ENCODE measurements at places on chromosomes 3 and 15. TPM values are rescaled to one million over a fixed set of nuclear protein-coding genes. Genes with fewer than 3 reads are reported as not detected.
A peak's percentile ranks its signal among the peaks of the same experiment; 100 is the strongest.

DNA sequence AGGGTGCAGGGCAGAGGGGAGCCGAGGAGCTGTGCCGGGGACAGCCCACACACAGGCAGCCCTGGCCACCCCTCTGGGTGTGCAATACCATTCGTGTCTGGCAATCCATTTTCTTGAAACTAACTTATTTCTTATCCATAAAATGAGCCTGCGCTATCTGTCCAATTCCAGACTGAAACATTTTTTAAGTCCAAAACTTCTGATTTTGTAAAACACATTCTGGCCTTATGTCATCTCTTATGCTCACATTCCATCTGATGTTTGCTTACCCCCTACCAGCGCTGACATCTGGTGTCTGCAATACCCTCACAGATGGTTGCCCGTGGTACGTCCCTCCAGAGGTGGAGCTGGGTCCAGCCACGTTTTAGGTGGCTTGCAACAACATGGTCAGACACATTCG lies 31.8 kb downstream of the PCSK6 start:
- no peak for DNase-seq

DNA sequence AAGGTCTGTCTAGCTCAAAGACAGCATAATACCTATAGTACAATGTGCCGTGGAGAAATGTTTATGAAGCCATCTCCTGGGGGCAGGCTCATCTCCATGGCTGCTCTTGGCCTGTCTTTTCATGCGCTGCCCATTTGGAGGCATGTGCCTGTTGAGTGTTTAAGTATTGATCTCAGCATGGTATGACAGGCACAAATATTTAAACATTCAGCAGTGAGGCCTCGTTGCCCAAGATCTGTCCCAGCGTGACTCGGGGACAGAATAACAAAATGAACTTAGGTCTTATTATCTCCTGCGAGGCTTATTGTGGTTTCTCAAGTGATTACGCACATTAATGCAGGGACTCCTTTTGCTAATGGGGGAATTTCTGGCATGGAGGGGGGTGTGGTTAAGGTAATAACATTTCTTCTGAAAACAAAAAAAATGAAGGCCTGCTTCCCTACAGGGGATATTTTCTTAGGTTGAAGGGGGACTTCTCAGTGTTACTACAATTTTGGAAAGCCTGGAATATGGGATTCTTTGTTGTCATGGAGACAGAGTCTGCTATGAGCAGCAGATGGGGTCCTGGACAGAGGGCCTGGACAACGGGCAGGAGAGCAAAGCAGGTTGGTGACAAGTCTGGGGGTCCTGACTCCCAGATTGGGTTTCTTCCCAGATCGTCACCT lies 4.4 kb upstream of the SLC6A1 start:
- no peak for DNase-seq

SNRPN gene
- 101 TPM for total RNA-seq

- DNase-seq, result no peak
Observed at GRCh38 chr15:60744826-60745460, 266.0 kb upstream of the ICE2 start.

SLC6A1 gene
- total RNA-seq, result 0.78 TPM

DNA sequence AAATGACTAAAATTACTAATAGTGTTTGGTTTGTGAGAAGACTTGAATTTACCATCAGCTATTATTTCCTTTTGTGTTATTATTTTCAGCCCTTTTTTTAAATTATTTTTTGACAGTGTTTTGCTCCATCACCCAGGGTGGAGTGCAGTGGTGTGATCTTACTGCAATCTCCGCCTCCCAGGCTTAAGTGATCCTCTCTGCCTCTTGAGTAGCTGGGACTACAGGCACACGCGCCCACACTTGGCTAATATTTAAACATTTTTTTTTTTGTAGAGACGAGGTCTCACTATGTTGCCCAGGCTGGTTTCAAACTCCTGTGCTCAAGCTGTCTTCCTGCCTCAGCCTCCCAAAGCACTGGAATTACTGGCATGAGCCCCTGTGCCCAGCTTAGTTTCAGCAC lies 31.7 kb upstream of the UTS2B start:
- DNase-seq, result no peak

DNA sequence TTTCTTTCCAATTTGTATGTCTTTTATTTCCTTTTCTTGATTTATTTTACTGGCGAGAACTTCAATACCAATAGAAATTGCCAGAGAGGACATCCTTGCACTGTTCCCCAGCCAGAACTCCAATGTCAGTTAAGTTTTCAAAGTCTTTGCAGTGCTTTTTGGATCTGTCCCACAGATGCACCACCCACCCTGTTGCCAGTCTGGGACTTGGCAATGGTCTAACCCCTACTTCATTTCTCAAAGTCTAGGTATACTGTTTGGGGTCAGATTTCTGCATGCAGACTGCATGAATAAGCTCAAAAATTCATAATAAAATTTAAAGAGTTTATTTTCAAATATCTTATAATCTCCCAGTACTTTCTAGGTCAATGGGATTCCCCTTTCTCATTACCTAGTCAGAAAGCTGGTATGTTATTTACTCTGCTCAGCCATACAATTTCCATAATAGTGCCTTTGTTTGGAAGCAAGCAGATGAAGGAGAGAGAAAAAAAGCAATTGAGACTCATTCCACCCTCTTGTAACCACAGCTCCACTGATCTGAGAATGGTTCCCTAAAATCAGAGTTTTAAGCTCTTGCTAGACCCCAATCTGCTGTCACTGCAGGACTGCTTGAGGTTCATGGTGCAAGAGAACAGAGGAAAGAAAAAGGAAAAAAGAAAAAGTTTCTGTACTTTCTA lies 125.9 kb upstream of the PLXND1 start:
- no peak for DNase-seq

SLC9A9 gene
- 14.5 TPM for total RNA-seq

DNA sequence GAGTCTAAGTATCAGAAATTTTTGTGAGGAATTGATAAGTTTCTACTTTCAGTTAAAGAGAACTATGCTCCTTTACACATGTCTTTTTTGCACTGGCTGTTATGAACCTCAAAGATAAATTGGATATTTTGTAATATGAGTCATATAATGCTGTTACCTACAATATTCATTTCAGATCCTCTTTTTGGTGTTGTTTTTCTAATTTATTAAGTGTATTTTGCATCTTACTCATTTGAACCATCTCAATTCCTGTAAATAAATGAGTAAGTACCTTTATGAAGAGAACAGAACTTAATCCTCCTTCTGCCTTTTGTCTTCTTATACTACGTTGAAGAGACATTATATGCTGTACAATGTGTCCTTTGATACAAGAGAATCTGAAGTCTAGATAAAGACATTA lies 74.4 kb downstream of the ZIC1 start:
- no peak for DNase-seq

DNA sequence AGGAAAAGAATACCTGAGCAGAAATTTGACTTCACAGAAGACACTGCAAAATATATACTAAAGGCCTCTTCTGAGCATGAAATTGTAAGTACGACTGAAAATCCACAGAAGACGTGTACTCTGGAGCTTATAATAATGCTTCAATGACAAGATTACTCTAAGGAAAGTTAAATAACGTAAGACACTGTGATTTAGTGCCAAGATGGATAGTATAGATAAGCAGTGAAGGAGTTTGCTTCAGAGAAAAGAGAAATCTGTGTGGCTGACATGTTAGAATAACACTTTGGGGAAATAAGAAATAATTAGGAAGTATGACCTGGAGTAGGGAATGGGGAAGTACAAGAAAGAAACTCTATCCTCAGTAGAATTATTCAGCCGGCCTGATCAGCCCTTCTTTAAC lies 28.9 kb downstream of the ALDH1A2 start:
- no peak for DNase-seq

MASP1 gene
- 0.97 TPM for total RNA-seq

GRCh38 chr3:105553851-105554250 lies 187.1 kb downstream of the ALCAM start:
- DNase-seq, result no peak

MORC1 gene
- not detected for total RNA-seq

P2RY14 gene
- total RNA-seq, result 14.2 TPM

- DNase-seq, result no peak
Observed at GRCh38 chr3:166721466-166721865, 658.6 kb downstream of the ZBBX start.

MME gene
- 5.5 TPM for total RNA-seq

CCDC54 gene
- total RNA-seq, result not detected

DNA sequence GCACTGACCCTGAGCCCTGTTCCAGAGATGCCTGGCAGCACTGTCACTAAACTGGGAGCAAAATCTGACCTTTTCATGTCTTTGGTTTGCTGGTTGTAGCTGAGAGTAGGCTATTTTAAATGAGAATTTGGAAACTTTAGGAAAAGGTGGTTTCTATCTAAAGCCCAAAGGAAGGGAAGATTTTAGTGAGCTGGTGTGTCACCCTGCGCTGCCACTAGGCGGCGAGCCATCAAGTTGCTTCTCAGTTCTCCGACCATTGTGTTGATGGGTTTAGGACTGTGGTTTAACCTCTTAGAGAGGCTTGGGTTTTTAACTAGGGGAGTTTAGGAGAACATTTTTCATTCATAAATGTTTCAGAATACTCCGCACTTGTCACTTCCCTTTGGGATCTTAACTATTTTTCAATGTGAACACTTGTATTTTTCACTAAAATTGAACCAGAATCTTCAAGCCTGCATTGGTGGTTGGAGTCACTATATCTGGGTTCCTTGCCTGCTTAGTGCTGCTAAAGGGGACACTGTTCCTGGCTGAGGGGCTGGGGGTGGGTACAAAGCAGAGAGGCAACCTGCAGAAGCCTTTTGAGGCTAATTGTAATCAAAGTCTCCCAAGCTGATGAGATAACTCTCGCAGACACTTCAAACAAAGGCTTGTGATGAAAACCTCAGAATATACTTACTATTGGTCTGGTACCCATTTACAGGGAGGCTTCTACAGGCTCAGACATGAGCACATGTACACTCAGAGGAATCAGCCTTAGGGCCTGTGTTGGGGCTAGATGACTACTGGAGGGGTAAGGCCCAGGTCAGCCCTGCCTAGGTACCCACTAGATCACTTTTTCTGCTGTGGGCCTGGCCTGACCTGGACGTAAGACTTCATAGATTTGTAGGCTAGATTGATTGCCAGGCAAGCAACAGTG lies 16.8 kb downstream of the EXOSC7 start:
- no peak for DNase-seq

DNA sequence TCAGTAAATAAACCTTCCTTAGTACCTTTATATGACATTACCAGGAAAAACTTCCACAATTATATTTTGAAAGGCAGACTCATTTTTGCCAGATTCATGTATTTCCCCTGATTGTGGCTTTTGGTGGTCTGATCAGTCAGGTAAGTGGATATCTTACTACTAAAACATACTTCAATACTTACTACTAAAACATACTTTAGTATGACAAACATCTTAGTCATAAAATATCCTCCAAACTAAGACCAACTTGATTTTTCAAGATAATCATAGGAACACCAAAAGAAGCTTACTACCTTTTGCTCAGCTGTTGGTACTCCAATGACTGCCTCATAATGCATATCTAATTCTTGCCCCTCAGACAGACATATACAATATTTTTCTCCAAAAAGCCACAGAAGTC lies 9.3 kb downstream of the TJP1 start:
- DNase-seq, result no peak

GRCh38 chr3:170477395-170477794 lies 58.7 kb downstream of the CLDN11 start:
- DNase-seq, result no peak

DNA sequence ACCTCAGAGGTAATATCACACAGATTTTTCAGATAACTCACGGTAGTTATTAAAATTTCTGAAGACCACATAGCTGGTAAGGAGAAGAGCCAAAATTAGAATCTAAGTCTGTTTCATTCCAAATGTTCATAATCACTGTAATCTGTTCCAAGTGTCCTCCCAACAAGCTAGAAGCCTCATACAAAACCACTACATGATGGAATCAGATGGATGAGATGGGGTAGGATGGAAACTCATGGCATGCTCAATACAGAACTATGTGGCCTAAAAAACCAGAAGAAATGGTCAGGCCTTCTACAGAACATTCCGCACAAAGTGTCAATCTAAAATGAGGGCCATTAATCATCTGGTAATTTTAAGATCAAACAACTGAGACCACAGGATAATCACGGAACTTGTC lies 91.8 kb downstream of the THBS1 start:
- DNase-seq, result no peak

- DNase-seq, result no peak
Observed at GRCh38 chr3:15206662-15207576, 873 bp downstream of the CAPN7 start.

MYNN gene
- total RNA-seq, result 15.7 TPM

DNA sequence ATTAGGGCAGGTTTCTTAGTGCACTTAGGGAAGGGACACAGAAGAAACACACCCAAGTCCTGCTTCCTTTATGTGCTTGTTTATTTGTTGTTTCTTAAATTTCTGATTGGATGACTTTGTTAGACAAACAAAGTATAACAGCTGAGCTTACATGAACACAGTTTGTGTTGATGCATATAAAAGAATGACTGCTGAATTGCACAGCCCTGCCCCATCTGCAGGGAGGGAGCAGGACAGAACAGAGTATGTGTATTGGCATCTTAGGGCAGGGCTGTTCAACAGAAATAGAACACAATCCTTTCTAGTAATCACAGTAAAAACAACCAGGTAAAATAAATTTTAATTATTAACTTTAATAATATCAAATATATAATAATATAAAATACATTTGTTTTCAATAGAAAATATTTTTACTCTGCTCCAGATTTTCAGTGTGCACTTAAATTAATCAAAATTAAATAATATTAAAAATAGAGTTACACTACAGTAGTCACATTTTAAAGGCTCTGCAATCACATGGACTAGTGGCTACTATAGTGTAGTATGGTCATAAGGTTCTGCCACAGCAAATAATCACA lies 198.4 kb downstream of the ZNF621 start:
- DNase-seq, result no peak

- DNase-seq, result no peak
Observed at GRCh38 chr3:49244581-49245205, 32.3 kb downstream of the C3orf62 start.

DNA sequence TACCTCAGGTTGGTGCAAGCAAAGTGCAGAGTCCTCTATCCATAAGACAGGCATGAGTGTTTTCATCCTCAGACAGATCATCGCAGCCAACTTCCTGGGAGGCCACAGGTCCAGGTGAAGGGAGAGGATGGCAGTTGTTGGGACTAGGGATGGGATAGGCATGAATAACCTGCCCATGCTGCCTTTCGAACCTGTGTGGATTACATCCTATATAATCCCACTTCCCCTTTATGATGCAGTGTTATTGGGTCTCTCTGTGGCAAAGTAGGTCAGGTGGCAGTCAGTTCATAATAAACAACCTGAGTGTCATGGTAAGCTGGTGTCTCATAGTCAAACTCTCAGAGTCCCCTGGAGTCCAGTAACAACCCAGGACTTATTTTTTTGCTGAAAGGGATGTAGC lies 40.4 kb downstream of the CCR3 start:
- DNase-seq, result peak; percentile 79

DNA sequence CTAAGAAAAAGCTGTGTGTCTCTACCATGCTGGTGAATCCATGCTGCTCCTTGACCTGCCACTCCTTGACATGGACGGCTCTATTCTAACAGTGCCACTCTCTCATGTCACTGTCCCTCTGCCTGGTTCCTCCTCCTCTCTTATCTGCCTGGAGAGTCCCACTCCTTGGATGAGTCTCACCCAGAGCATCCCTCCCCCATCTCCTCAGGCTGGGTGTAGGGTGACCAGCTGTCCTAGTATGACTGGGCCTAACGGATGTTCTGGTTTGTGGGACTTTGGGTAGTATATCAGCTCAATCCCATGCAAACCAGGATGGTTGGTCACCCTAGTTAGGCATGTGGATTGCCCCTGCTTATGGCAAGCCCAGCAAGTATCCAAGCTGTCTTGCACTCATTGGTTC lies 54.3 kb downstream of the LIPC start:
- no peak for DNase-seq
